CD4-positive, CD25-positive, alpha-beta regulatory T cell (primary cell): ENCODE measurements at places on chromosomes 11 and 22.

GRCh38 chr11:118547132-118547531 is 16.1 kb downstream of the TMEM25 start:
- no peak for DNase-seq

- no peak for DNase-seq
Measured at GRCh38 chr22:27238935-27239510, 562.5 kb downstream of the MN1 start.

DNA sequence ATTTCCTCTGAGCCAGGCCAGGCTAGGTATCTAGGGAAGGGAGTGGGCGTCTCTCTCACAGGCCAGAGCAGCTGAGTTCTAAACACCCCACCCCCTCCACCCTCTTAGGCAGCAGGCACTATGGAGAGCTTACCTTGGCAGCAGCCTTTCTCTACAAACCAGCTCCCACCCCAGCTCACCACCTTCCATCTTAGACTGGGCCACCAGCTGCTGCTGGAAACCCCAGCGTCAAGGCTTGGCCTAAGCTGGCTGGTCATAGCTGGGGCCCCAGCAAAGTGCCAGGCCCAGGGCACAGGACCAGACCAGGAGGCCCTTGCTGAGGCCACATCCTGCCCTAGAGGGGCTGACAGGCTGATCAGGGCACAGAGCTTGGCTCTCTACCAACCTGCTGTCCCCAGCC is 20.2 kb downstream of the SLC22A12 start:
- no peak for DNase-seq

DNA sequence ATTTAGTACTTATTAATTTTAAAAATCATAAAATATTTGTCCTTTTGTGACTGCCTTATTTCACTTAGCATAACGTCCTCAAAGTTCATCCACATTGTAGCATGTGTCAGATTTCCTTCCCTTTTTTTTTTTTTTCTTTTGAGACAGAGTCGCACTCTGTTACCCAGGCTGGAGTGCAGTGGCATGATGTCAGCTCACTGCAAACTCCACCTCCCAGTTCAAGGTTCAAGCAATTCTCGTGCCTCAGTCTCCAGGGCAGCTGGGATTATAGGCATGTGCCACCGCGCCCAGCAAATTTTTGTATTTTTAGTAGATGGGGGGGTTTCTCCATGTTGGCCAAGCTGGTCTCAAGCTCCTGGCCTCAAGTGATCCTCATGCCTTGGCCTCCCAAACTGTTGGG is 10.6 kb downstream of the RAB6A start:
- no peak for DNase-seq

GRCh38 chr11:93541884-93542810 is 1.0 kb downstream of the SMCO4 start:
- DNase-seq, result no peak

GRCh38 chr11:111913997-111914396 is 1.5 kb downstream of the HSPB2 start:
- no peak for DNase-seq

GRCh38 chr22:41256254-41257253 is 15.8 kb upstream of the CHADL start:
- no peak for DNase-seq

GRCh38 chr11:96456111-96456510 is 66.3 kb downstream of the JRKL start:
- no peak for DNase-seq

DNA sequence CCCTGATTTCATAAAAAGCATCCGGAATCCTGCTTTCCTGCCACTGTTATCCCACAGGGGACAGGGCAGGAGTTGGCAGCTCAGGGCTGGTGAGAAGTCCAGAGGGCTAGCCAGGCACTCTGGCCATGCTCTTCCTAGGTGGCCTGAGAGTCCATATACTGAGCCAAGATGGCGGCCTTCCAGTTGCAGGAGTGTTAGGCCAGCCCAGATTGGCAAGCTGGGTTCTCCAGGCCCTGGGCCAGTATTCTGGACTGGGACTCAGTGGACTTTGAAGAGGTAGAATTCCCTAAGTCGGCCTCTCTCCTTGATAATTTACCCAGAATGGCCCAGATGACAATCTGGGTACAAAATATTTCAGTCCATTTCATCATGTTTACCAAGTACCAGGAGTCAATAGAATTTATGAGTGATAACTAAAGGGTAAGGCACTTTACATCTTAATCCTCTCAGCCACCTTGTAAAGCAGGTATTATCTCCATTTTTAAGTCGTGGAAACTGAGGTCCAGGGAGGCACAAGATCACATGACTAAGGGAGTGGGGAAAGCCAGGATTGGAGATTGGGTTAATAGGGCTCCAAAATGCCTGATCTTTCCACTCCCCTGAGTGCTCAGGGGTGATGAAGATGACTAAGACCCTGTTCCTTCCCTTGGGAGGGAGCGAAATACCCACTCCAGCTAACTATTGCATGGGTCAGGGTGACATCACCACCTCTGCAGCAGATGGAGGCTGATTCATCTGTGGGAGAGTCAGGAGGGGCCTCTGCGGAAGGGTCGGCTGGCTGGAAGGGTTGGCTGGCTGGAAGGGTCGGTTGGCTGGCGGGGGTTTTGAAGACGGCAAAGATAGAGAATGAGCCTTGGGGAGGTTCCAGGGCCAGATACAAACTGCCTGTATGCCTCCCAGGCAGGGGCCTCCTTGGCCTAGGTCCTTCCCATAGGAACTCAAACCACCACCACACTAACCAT is 1.2 kb upstream of the MICALL1 start:
- DNase-seq, result no peak

- no peak for DNase-seq
Measured at GRCh38 chr11:115420505-115420904, 83.7 kb downstream of the CADM1 start.

GRCh38 chr22:37734964-37735451 is 38.2 kb downstream of the TRIOBP start:
- DNase-seq, result no peak

DNA sequence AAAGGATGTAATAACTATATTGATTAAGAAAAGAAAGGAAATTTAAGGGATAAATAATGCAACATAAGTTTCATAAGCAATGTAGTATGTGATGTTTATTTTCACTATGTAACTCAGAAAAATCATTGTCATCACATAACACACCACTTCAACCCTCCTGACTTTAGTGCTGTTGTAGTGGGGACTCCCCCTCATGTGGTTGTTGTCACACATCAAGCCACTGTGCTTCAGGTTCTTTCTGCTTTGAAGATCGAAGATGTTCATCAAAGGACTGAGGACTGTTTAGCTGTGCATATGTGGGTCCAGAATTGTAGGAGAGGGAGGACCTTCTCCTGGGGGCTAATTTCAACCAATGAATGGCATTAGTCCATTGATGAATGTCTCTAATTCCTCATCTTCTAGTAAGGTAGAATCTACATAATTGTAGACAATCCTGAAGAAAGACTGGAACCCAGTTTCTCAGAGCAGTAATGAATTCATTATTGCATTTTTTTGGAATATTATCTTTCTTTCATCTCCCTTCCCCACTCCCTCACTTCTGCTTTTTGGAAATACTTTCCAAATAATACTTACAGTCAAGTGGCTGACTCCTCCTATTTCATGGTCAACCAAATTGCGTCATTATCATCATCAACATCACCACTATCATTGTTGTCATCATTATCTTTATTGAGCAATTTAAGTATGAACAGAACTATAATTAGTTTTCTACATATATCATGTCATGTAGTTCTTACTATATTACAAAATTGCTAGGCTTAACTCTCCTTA is 9.8 kb upstream of the CARD16 start:
- no peak for DNase-seq

DNA sequence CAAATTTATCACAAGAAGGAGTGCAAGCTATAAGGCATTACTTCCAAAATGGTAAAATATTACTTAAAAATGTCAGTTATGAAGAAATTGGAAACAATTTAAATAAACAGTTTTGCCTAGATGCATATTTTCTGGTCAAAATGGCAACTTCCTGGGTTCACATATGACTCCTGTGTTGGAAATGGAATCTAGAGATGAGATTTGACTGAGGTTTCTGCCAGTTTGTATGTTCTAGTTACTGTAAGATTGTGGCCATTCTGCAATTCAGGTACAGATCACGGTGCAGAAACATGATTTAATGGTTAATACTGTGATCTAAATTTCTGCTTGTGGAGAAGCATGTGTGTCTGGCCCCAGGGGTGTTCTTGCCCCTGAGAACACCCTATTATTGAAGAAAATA is 3.4 kb upstream of the OR4C6 start:
- DNase-seq, result no peak

DNA sequence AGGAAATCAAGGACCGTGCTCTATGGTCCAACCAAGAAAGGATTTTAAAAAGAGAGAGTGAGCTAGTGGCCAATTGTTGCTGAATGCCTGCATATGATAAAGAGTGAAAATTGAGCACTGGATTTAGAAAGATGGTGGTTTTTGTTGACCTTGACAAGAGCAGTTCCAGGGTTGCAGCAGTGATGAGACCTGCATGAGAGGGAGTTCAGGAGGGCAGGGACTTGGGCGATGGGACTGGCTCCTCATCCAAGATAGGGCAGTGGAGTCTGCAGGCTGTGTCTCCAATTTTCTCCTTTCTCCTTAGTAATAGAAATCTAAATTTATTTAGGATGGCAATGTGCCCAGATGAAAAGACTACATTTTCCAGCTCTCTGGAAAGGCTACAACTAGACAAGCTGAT is 94.0 kb upstream of the B3GAT1 start:
- DNase-seq, result no peak

- no peak for DNase-seq
Measured at GRCh38 chr11:86589856-86590589, 82.4 kb downstream of the ME3 start.

GRCh38 chr11:83238111-83238510 is 44.6 kb downstream of the ANKRD42 start:
- no peak for DNase-seq

GRCh38 chr11:71565263-71565662 is at the start of gene KRTAP5-10:
KRTAP5-10 (plus strand) TSS chr11:71565563; CDS start chr11:71565588, 25 bp downstream.
- no peak for DNase-seq

- DNase-seq, result no peak
Measured at GRCh38 chr11:62832336-62833234, at the start of gene TEX54. TEX54 (minus strand) TSS chr11:62832841.
